GM10248 (cell line): ENCODE measurements at places on chromosomes 7 and 10.
A peak's percentile ranks its signal among the peaks of the same experiment; 100 is the strongest.

- DNase-seq, result no peak
These were observed 55.2 kb upstream of the FAM133B start for GRCh38 chr7:92645114-92646061.

GRCh38 chr10:88082391-88082790 lies 219.0 kb downstream of the PTEN start:
- DNase-seq, result no peak

DNA sequence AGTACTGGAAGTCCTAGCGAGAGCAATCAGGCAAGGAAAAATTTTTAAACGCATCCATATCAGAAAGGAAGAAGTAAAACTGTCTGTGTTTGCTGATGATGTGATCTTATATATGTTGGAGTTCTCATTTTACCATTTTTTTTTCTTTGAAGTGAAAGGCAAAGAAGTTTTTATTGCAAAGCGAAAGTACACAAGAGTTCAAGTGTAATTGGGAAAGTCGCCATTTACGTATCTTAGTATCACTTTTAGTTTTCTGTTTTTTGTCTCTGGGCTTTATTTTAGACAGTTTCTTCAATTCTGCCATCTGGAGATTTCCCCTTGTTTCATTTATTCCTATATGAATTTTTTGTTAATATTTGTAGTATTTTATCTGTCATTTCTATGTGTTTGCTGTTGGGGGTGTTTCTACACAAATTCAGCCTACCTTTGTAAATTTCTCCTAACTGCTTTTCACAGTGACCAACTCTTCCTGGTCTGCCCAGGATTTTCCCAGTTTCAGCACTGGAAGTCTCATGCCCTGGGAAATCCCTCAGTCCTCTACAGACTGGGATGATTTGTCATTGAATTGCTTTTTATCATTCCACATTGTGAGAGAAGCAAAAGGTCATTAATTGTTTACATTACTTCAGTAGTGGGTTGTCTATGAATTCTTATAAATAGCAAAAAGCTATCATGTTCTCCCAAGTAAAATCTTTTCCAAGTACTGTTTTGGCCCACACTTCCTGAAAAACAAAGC lies 23.2 kb downstream of the BET1 start:
- DNase-seq, result no peak

- DNase-seq, result no peak
These were observed 381.3 kb downstream of the KCNMA1 start for GRCh38 chr10:77256346-77256745.

- DNase-seq, result peak; percentile 7
These were observed 988.6 kb downstream of the SORCS1 start for GRCh38 chr10:106175760-106176377.

- DNase-seq, result no peak
These were observed 72.2 kb upstream of the NUPR2 start for GRCh38 chr7:56188376-56188775.

DNA sequence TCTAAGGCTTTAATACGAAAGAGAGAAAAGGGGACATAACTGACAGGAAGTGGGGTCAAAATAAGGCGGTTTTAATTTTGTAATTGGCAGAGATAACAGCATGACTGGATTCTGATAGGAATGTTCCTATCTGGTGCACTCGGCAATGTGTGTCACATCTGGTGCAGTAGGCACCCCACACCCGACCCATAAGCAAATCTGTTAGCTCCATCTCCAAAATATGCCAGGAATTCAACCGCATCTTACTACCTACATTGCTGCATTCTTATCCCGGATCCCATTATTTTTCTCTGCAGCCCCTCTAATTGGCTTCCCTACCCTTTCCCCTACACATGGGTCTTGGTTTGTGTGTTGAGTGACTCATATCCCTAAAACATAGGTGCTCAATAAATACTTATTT lies 19.1 kb upstream of the GALNT11 start:
- DNase-seq, result no peak

DNA sequence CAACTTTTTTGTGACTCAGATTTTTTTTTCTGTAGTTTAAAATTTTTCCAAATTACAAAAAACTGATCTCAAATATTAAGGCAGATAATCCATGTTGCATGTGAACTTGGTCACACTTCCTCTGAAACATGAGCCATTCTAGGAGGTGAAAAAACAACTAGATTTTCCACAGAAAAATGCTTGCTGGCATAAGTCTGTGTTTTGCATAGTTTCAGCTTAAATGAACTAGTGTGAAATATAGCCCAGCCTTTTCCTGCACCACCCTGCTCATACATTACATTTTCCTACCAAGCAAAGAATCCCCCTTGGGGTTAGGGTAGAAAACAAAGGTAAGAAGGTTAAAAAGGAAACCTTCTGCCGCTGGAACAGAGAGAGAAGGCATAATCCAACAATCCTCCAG lies 48.2 kb downstream of the SLC25A13 start:
- no peak for DNase-seq

DNA sequence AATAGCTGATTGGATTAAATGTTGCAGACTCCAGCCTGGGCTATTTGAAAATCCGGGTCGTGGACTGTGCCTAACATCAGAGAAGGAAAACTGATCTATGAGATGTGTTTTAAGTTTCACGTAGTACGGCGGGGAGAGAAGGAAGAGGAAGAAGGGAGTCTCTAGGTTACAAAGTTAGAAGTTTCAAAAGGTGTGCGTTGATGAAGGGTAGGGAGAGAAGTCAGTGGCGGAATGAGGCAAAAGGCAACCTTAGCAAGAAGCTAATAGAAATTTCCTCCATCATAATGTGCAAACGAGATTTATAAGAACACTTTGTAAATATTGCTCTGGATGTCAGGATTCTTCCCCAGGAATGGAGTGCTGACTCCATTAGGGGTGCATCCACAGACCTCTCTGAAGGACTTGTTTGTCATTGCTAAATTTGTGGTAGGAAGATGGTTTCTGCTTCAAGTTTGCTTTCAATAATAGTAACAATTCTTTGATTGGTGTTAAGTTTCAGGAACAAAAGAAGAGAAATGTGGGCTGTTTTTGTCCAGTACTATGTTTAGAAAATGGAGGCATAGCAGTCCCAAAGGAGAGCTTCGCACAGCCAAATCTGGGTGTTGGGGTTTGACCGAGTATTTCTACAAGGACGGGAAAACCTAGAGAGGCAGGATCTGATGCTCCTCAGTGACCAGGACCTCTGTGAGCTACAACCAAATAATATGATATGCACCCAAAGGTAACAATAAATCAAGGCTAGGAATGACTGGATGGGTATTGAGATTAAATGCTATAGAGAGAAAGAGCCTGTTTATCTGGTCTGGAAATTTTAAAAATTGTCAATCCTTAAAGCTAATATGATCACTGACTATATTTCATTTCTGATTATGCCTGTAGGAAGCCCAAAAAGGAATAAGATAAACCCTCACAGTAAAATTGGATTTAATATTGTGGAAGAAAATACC lies 8.2 kb downstream of the TWIST1 start:
- no peak for DNase-seq

DNA sequence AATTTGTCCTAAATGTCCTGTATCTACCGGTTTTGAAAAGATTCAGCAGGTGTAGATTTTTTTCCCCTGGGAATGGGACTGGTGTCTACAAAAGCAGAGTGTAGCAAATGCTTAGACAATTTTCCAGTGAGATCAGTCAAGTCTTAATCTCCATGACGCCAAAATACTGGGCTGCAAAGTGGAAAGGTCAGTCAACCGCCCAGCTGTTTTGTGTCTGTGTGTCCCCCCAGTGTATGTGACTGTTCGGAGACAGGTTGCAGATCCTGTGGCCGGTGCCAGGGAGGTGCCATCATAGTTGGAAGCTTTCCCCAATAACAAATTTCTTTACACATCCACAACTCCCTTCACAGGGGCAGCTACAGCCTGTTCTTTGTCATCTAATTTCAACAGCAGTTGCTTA lies 263.8 kb downstream of the ARHGAP12 start:
- DNase-seq, result no peak

GRCh38 chr7:131370523-131370968 lies 42.9 kb downstream of the MKLN1 start:
- DNase-seq, result no peak

GRCh38 chr7:107581387-107582013 lies 1.5 kb downstream of the BCAP29 start:
- no peak for DNase-seq

DNA sequence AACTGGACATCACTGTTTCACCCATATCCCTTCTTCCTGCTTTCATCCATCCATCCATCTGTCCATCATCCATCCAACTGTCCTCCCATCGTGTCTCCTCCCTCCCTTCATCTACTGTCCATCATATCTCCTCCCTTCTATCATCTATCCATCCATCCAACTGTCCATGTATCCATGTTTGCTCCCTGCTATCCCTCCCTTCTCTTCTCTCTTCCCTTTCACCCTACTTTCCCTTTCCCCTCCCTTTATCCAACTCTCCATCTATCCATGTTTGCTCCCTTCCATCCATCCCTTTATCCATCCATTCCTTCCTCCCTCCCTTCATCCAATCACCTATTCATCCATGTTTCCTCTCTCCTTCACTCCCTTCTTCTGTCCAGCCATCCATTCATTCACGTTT lies 92.6 kb upstream of the CTBP2 start:
- no peak for DNase-seq

DNA sequence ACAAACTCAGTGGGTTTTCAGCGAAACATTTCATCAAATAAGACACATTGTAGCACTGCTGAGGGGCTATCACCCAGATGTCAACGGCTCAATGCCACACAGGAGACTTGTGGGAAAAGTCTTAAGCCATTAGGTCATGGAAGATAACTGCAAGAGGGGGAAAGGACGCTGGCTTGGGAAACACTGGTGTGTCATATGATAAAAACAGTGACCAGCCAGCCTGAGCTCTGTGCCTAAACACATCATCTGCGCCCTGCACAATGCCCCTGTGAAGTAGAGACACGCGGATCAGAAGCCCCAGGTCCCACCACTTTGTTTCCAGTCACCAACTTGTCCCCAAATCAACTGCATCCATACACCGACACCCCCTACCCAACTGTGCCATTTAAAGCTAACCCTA lies 116.7 kb downstream of the TNS3 start:
- no peak for DNase-seq

DNA sequence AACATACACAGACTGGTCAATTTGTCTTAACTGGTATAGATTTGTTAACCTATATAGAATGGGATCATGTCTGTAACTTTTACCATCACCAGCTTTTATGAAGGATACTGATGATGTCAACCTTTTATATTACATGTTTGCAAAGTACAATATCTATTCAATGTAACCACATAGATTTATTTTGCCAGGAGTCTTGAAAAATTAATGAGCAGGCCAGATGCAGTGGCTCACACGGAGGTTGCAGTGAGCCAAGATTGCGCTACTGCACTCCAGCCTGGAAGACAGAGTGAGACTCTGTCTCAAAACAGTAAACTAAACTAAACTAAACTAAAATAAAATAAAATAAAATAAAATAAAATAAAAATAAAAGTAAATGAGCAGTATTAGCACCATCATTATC lies 30.0 kb upstream of the PARD3 start:
- DNase-seq, result no peak

GRCh38 chr10:30583778-30584415 lies 45.7 kb downstream of the LYZL2 start:
- peak; percentile 53 for DNase-seq

- no peak for DNase-seq
These were observed 306.7 kb downstream of the DNAJB6 start for GRCh38 chr7:157643525-157643970.

- no peak for DNase-seq
These were observed 17.3 kb downstream of the DIP2C start for GRCh38 chr10:672203-672602.

DNA sequence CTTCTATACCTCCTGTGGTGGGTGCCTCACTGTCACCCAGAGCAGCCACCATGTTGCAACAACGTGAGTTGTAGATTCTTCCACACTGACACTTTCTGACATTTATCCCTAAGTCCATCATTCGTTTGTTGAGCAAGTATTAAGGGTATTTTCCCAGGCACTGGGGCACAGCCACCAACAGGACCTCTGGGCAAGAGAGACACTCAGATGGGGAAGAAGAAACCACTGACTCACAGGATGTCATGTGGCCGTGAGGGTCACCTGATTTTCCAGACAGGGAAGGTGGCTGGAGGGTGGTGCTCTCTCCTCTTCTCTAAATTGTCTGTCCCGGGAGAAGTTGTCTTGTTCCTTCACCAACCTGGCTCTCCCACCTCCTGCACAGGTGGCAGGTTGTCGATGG lies 51.7 kb upstream of the PPIF start:
- DNase-seq, result no peak

DNA sequence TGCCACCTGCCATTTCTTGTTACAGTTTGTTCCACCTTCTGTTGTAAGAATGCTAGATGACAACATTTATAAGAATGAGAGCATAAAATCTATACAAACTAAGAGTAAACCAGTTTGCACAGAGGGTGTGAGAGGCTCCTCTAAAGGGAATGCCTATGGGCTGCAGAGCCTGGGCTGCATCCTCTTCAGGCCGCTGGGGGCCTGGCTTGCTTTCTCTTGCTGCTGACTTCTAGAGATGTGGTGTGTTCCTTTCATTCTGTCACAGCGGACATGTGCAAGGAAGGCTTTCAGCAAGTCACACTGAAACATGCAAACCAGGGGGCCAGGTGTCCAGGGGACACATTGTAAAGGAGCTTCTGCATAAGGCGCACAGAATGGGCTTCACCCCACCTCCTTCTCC lies 7.1 kb upstream of the ATP6V1F start:
- no peak for DNase-seq

- DNase-seq, result peak; percentile 59
These were observed 269.6 kb downstream of the ELFN1 start for GRCh38 chr7:1939434-1940401.
